ENCODE measurements at places on chromosomes 2 and 18. TPM values are rescaled to one million over a fixed set of nuclear protein-coding genes. Genes with fewer than 3 reads are reported as not detected.

The GALNT5 gene
- total RNA-seq = 2.6 TPM

- no peak for DNase-seq
Measured at GRCh38 chr18:12694032-12694431, 8.5 kb downstream of the CEP76 start.

DNA sequence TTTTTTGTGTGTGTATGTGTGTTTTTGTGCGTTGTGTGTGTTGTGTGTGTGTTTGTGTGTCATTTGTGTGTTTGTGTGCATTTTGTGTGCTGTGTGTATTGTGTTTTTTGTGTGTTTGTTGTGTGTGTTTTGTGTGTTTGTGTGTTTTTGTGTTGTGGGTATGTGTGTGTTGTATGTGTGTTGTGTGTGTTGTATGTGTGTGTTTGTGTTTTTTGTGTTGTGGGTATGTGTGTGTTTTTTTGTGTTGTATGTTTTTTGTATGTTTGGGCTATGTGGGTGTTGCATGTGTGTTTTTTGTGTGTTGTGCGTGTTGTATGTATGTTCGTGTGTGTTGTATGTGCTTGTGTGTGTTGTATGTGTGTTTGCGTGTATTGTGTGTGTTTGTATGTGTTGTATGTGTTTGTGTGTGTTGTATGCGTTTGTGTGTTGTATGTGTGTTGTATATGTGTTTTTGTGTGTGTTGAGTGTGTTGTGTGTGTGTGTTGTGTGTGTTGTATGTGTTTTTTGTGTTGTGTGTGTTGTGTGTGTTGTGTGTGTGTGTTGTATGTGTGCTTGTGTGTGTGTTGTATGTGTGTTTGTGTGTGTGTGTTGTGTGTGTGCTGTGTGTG, 275.3 kb downstream of the HRH4 start:
- DNase-seq = no peak

DNA sequence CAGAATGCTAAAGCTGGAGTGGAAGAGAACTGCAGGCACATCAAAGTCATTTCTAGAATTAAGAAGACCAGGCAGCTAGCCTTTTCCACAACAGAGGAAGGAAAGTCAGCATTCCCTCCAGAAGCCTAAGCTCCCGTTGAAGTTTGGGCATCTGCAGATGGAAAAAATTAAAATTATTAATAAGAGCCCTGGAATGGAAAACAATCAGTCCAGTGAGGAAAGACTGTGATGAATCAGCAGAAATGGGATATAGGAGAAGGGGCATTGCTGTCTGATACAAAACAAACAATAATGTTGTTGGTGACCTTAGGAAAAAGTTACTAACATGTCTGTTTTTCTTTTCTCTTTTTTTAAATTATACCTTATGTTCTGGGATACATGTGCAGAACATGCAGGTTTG, 450.7 kb upstream of the SLC14A2 start:
- no peak for DNase-seq

The CXCR1 gene
- not detected for total RNA-seq

GRCh38 chr18:35861367-35862118, 110.9 kb upstream of the RMP24 start:
- DNase-seq = no peak

The LCT gene
- not detected for total RNA-seq

DNA sequence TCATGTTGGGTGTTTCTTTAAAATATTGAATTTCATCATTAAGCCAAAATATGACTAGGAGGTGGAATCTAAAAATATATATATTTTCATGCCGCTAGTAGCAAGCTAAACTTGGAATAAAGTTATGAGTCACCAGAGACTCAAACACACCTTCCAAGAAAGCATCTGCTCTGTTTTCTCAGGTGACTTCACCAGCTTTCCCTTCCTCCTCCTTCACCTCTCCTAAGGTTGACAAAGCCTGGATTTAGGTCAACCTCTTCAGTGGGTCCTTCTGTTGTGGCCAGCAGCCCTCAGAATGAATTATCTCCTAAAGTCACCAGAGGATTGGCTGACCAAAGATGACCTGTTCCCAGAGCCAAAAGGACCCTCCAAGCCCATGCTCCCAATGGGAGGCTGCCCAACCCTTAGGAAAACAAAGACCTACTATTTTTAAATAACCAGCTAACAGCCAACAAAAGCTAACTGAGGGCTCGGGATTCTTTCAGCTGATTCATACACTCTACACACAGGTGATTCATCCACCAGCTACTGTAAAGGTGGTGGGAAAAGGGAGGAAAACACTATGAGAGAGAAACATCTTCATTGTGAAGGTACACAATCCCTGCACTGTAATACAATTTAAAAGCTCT, 113.9 kb downstream of the MYO5B start:
- DNase-seq = no peak

The ICOS gene
- 0.09 TPM for total RNA-seq

- DNase-seq = no peak
Measured at GRCh38 chr2:228507870-228508269, 326.4 kb upstream of the SPHKAP start.

GRCh38 chr2:202157211-202157990, 81.0 kb downstream of the SUMO1 start:
- no peak for DNase-seq

The TSPYL6 gene
- total RNA-seq = 16.8 TPM

- no peak for DNase-seq
Measured at GRCh38 chr2:11573418-11574175, 39.8 kb downstream of the GREB1 start.

The SCN7A gene
- 16.5 TPM for total RNA-seq

The PNPT1 gene
- total RNA-seq = 38.3 TPM

DNA sequence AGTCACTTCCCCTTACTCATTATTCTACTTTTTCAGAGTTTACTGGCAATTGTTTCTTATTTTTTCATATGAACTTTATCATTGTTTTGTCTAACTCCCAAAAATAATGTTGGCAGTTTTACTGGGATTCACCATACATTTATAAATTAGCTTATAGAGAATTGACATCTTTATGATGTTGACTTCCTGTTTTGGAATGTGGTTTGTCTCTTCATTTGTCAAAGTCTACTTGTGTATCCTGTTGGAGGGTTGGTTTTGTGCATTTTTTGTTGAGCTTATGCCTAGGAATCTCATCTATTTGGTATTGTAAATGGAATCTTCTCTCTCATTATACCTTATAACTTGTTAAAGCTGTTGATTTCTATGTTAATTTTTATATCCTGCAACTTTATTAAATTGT, 16.4 kb downstream of the EPC2 start:
- no peak for DNase-seq

Data from prostate gland (tissue), 2 donors.